ENCODE measurements at places on chromosomes 13 and 19. TPM values are rescaled to one million over a fixed set of nuclear protein-coding genes. Genes with fewer than 3 reads are reported as not detected.

GRCh38 chr19:39303373-39304184 lies 7.4 kb downstream of the IFNL1 start:
- no peak for DNase-seq

DNA sequence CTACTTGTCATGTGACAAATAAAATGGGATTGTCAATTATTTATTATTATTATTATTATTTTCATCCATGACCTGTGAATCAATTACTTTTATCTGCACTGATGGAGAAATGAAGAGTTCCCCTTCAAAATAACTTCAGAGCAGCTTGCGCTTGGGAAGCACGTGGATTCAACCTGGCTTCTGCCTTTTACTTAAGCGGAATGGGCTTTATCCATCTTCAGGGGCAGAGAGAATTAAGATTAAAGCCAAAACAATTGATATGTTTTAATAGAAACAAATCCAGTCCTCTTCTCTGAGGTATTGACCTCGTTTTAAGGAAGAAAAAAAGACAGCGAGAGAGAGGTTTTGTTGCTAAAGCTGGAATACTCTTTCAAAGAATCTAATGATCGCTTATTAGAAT lies 876 bp downstream of the SACS start:
- no peak for DNase-seq

- no peak for DNase-seq
Observed at GRCh38 chr13:19940106-19940505, 18.4 kb upstream of the ZMYM2 start.

DNA sequence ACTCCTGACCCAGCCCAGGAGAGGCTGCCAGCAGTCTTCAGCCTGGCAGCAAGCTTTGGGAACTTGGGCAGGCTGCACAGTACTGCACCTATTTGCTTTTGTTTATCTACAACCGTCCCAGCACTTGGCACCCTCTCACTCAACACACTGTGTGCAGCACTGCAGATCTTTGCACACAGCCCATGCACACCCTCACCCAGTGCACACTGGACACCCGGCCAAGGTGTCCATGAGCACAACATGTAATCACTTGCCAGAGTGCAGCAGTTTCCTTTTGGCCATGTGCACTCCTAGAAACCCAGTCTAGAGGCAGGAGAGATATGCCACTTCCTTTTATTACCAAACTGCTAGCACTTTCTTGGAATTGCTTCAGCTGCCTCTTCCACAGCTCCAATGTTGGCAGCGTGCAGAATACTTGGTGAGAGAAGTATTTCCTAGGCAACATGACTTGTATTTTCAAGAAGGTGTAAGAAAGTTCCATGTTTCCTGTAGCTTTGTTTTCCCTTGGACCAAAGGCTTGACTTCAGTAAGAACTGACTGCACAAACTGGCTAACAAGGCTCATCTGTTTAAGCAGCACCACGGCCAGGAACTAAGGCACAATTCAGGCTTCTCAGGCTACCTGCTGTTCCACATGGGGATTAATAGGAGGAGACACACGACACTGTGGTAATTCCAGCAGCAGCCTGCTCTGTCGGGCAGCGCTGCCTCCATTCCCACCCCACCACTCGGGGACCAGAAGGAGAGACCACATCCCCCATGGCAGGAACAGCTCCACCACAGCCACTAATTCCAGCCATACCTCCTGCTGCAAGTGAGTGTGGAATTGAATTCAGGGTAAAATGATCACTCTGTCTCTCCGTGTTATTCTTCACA lies 15.3 kb downstream of the ATP7B start:
- DNase-seq: no peak

GRCh38 chr13:49584771-49585182 lies 581 bp downstream of the RCBTB1 start:
- no peak for DNase-seq

GRCh38 chr13:42533336-42533591 lies 40.7 kb upstream of the TNFSF11 start:
- no peak for DNase-seq

The SPRY2 gene
- total RNA-seq: 32.4 TPM

The IFNL1 gene
- not detected for total RNA-seq

GRCh38 chr19:45202637-45203036 lies 24.1 kb downstream of the BLOC1S3 start:
- DNase-seq: no peak

GRCh38 chr13:40813667-40814454 lies 24.4 kb downstream of the SLC25A15 start:
- no peak for DNase-seq

The TUBB4A gene
- total RNA-seq: 0.26 TPM

DNA sequence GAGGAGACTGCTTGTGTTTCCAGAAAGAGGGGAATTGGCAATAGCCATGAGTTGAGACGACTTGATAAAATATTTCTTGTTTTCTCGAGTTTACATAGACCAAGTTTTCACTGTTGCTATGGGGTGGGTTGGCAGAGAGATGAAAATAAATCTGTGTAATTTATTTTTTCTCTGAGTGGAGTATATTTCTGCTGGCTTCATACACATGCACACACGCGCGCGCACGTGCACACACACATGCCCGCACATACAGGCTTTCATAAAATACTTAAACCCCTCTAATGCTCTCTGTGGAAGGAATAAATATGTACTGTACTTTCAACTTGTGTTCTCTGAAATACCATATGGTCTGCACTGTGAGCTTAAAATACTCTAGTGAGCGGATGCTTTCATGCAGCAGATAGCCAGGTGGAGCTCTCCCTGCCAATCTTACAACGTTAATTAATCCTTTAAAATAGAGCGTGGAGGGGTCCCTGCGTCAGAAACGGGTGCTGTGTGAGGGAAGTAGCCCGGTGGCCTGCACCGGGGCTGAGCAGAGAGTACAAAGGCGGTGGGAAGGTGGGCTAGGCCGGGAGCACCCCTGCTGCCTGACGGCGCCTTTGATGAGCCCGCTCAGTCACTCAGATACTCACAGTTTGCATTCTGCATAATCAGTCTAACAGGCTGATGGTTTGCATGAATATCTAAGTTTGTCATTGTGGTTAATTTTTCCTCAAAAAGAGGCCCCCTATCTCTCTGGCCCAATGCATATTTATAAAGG lies 44.1 kb downstream of the CCNE1 start:
- DNase-seq: no peak

The SIGLEC14 gene
- not detected for total RNA-seq

The TSSK6 gene
- 0.79 TPM for total RNA-seq

The ZNF773 gene
- total RNA-seq: 10.2 TPM

The CDC34 gene
- 108 TPM for total RNA-seq

The ZNF547 gene
- 2.9 TPM for total RNA-seq

All from pulmonary artery endothelial cell (primary cell).